ENCODE measurements at places on chromosomes 7 and 10.
A peak's percentile ranks its signal among the peaks of the same experiment; 100 is the strongest.

- DNase-seq, result no peak
These were observed 245.5 kb upstream of the PPP2R2D start for GRCh38 chr10:131655101-131655849.

DNA sequence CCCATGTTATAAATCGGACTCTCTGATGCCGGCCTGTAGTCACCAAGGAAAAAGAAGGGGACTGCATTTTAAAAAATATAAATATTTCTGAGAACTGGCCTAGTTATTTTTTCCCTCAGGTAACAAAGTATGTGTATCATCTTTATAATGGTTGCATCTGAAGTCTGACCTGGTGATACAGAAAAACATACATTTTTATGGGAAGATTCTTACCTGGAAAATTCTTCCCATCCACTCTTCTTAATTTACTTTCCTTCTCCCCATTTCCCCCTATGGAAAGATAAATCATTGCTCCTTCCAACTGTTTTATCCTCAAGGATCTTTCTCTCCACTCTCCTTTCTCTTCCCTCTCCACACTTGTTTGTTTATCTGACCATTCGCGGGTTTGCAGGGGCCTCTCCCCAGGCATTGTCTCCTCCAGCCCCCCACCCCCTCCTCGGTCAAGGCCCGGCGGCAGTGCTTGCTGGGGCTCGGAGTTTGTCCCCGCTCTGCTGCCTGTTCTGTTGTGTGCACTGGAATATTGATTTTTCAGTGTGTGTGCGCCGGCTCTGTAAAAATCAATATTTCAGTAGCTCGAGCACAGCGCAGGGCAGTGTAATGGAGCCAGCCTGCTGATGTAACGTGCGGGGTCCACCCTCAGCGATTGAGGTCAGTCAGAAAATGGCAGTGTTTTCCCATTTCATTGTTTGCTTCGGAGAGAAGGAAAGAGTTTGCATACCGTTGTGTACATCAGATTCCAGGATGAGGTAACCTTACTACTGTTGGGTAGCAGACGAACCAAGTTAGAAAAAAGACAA, 199.5 kb upstream of the NFE2L3 start:
- DNase-seq, result no peak

DNA sequence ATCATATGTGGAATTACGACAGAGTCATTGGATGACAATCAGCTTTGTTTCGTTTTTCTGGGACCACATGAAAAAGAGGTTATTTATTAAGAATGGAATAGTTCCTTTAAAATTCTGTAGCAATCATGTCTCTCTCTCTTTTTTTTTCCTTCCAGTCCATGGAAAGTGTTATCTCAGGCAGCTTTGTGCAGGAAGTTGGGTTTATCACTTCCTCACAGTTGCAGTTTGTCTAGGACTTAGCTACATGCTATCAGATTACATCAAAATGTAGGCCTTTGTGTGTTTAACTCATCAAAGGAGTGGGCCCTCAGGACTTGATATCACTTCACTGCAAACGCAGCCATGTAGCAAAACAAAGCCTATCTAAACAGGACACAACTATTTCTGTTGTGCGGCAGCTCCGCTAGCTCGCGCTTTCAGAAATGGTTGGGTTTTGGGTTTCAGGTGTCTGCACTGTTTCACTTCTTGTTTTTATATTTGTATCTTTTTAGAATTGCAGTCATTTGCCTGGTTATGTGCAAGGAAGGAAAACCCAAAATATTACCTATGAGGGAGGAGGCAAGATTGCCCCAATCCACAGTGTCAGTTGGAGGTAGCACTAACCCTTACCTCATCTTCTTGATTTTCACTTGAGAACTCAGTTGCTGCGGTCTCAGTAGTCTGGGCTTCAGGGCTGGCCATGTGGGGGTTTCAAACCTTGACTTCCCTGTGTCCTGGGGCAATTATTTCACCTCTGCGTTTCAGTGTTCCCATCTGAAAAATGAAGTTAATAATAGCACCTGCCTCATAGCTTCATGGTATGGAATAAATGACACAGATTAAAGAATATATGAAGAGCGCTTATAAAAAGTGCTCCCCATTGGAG, 66.7 kb downstream of the HHEX start:
- peak; percentile 22 for DNase-seq

GRCh38 chr10:59073456-59074053, 102.9 kb upstream of the PHYHIPL start:
- DNase-seq, result no peak

GRCh38 chr10:92290837-92291615, at the start of the genes CPEB3 and MARCHF5:
Gene CPEB3, minus strand, starts transcription at chr10:92291078. Its CDS starts 50,728 bp downstream, at chr10:92240350.
Gene MARCHF5, plus strand, starts transcription at chr10:92291167. Its CDS starts 328 bp downstream, at chr10:92291495.
- DNase-seq, result peak; percentile 92

DNA sequence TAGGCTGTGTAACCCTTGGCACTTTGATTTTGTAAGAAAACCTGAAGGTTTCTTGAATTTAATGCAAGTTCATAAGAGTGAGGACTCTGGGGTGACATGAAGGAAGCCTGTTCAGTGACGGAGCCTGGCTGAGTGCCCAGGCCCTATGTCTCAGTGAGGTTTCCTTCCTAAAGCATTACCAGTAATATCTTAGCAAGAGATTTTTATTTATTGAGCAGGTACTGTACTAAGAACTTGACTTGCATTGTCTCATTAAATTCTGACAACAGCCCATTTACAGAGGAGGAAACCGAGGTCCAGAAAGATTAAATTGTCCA, 197.2 kb downstream of the HECW1 start:
- DNase-seq, result no peak

GRCh38 chr7:141042222-141043193, 27.8 kb upstream of the MRPS33 start:
- DNase-seq, result no peak

Data from globus pallidus (tissue), 1 donor.